Gastrocnemius medialis (tissue), 4 donors: ENCODE measurements at places on chromosomes 5 and 9.

GRCh38 chr5:93497096-93497495 lies 83.9 kb downstream of the NR2F1-AS1 start:
- no peak for DNase-seq

GRCh38 chr9:85914108-85914507 lies 26.8 kb upstream of the NAA35 start:
- no peak for DNase-seq

DNA sequence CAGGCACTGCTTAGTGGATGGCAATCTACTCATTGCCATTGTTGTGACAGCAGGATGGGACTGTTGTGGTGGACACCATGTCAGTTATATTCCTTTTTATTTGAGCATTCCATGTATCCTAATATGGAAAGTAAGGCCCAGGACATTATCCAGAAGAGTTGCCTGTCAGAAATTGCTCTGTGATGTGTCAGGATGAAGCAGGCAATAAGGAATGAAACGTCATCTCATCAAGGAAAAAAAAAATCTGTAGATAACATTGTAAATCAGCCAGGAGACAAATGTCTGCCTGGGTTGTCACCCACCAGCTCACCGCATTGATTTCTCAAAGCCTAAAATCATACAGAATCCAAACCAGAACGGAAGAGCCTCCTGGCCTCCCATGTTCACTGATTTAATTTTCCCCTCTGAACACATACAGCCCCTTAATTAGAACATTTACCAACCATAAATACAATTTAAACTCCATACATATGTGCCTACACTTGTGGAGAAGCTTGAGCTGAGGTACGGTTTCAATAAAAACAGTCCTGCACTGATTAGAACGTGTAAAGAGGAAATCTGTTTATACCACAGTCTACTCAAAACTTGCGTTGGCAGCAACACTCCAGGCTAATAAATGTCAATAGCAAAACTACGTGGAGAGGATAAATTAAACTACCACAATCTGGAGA lies 73.9 kb downstream of the FOXD1 start:
- DNase-seq: no peak

DNA sequence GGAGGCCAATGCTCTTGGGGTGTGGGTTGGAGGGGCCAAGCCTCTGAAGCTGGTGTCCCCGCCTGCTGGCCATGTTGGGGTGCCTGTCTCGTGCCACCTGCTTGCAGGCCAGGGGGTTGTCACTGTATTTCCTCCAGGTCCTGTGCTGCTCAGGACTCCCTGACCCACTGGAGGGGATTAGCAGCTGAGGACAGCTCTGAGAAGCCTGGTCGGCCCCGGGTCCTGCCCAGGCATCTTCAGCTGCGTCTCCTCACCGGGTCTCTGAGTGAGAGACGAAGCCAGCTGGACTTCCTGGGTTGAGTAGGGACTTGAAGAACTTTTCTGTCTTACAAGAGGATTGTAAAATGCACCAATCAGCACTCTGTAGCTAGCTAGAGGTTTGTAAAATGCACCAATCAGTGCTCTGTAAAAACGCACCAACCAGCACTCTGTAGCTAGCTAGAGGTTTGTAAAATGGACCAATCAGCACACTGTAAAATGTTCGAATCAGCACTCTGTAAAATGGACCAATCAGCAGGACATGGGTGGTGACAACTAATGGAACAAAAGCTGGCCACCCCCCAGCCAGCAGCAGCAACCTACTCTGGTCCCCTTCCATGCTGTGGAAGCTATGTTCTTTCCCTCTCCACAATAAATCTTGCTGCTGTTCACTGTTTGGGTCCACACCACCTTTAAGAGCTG lies 20.6 kb upstream of the SLC9A3 start:
- DNase-seq: no peak

DNA sequence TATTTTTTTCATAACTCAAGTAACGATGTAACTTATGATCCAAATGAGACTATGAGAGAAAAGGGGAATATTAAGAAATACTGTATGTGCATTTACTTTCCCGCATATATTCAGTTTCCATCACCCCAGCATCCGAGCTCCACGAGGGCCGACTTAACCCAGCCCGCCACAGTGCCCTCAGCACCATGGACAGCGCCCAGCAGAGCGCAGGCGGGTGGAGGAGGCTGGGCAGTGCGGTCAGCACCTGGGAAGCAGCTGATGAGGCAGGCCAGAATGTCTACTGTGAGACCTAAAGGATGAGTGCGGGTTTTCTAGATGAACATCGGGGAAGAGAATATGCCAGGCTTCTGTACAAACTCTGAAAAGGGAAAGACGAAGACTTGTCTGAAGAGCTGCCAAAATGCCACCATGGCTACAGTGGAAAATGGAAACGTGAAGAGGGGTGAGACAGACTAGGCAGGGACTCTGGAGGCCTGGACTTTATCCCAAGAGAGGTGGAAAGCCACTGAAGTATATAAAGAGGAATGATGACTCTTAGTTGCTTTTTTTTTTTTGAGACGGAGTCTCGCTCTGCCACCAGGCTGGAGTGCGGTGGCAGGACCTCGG lies 34.5 kb upstream of the MED27 start:
- DNase-seq: no peak

DNA sequence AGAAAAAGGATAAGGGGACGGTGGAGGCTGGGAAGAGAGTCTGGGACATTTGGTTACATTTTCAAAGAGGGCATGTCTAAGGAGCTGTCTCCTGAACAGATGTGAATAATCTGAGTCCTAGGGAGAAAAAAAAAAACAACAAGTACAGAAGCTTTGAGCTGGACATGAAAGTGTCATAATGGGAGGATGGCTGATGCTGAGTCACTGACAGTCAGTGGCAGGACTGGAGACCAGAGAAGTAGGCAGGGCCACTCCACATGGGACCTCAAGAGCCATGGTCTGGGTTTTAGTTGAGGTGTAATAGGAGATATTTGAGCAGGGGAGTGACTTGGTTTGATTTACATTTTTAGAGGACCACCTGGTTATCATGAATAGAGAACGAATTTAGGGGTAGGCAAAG lies 70.6 kb downstream of the DPYSL3 start:
- DNase-seq: no peak

GRCh38 chr9:83296123-83296522 lies 233.2 kb upstream of the RASEF start:
- DNase-seq: no peak

GRCh38 chr5:145752947-145753346 lies 82.2 kb downstream of the PRELID2 start:
- no peak for DNase-seq

DNA sequence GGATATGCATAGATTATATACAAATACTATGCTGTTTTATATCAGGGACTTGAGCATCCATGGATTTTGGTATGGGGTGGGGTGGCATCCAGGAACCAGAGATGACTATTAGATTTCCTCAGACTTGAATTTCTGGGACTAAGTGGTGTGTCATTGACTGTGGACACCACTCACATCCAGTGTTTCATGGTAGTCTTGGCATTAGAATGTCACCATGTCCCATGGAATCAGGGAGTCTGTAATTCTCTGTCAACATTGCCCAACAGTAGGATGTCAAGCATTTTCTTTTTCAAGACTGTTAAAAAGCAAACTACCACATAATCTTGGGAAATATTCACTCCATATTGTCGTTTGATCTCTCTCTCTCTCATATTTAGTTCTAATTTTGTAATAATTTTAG lies 13.1 kb downstream of the ISOC1 start:
- no peak for DNase-seq

DNA sequence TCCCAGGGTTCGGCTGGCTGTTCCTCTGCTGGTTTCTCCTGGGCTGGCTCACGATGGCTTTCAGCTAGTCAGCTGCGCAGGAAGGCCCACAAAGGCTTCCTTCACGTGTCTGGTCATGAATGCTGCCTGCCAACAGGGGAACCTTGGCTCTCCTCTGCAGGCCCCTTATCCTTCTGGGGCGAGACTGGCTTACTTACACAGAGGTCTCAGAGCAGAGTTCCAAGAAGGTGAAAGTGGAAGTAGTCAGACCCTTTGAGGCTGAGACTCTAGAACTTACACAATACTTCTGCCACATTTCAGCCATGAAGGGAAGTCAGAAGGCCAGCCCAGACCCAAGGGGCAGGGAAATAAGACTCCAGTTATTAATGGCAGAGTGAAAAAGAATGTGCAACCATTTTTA lies 99.5 kb downstream of the LHFPL2 start:
- DNase-seq: no peak

- no peak for DNase-seq
Measured at GRCh38 chr9:117325110-117325731, 89.6 kb downstream of the ASTN2 start.

DNA sequence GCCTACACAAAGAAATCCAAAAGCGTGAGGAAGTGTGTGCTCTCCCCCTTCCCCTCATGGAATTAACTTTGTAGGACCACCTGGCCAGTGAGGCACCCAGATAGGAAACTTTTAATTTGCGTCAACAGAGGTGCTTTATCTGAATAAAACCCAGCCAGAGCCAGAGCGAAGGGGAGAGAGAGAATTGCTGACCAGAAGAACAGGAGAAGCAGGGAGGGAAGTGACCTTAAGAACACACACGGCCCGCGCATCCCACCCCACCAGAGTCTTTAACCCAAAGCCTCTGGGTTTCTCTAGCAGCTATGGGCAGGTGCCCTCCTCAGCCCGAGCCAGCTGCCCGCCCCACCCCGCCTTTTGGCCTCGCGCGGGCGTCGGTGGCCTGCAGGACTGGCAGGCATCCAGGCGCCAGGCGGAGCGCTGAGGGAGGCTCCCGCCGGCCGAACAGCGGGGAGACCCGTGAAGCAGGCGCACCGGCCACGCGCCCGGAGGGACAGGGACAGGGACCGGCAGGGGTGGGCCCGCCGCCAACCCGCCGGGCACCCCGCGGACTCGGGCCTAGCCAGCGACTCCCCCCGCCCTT lies 580 bp downstream of the ERAP1 start:
- DNase-seq: peak; percentile 78

DNA sequence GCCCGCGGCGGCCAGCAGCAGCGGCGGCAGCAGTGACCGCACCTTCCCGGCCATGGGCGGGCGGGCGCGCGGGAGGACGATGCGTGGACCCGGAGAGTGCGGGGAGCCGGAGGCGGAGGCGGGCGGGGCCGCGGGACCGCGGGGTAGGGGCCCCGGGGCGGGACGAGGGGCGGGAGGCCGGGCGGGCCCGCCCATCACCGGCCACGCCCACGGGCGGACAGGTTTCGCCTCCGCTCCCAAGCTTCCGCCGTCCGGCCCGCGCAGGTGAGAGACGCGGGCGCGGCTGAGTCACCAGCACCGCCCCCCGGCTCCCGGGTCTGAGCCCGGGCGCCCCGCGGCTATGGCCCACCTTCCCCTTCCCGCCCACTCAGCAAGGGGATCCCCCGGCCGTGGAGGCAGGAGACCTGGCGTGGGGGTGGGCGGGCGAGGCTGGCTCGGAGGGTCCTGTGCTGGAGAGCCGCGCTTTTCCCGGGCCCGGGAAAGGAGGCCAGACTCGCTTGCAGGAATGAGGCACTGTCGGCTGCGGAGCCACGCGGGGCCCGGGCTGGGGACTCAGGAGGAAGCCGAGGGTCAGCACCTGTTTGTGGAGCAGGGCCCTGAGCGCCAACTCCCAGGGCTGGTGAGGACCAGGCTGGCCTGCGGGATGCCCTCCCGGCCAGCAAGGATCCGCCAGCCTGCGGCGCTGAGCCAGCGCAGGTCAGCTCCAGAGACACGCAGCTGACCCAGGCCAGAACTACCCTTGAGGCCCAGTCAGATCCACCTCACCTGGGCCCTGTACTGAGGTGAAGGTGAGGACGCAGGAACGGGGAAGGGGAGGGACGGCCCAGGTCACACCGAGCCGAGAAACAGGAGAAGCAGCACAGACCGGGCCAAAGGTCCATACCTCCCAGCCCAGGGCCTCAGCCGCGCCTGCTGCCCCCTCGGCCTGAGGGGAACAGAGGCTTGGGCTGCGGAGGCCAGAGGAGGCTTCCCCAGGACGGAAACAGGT lies at the start of gene ENTPD2:
TSS of gene ENTPD2 (minus strand) at position 118 of the 988 bp plus-strand sequence. CDS start at position 54, 64 bp downstream.
- DNase-seq: no peak

- no peak for DNase-seq
Measured at GRCh38 chr5:145104106-145104505, 731.0 kb downstream of the PRELID2 start.
